ENCODE measurements at places on chromosomes 5 and 9. TPM values are rescaled to one million over a fixed set of nuclear protein-coding genes. Genes with fewer than 3 reads are reported as not detected.

EMB gene
- 70.2 TPM for total RNA-seq

EDIL3 gene
- total RNA-seq: not detected

GABRG2 gene
- not detected for total RNA-seq

OTP gene
- not detected for total RNA-seq

FGD3 gene
- 61.9 TPM for total RNA-seq

SYNPO gene
- 49.3 TPM for total RNA-seq

FREM1 gene
- total RNA-seq: not detected

SOHLH1 gene
- total RNA-seq: not detected

OR1Q1 gene
- not detected for total RNA-seq

STPG3 gene
- 0.37 TPM for total RNA-seq

KCNIP1 gene
- not detected for total RNA-seq

RLN2 gene
- 1.8 TPM for total RNA-seq

AFAP1L1 gene
- total RNA-seq: 0.44 TPM

- no peaks in the 10 kb centered on the region for H3K27me3 ChIP-seq
- DNase-seq: no peak
- no peaks in the 10 kb centered on the region for H3K36me3 ChIP-seq
- no peak overlapping the region for H3K4me3 ChIP-seq
- H3K27ac ChIP-seq: no peak overlapping the region
- no peaks in the 10 kb centered on the region for H3K4me1 ChIP-seq
These were observed 165.7 kb downstream of the PSAT1 start for GRCh38 chr9:78462611-78463010.

DNA sequence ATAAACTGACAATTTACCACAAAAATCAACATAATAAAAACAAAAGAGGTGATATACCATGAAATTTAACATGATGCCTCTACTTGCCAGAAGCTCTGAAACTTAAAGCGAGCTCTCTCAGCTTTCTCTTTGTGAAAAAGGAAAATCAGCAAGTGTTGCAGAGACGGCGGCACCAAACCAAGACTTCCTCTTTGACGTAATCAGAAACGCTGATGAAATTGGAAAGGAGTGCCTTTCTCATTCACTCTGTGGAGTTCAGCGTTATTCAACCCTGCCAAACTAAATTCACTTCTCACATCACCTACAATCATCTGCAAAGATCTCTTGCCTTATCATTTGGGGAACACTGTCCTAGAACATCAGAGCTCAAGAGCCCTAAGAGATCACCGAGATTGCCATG lies 32.2 kb downstream of the ANXA6 start:
- peak overlapping the region; percentile 79 for H3K4me3 ChIP-seq
- no peak for DNase-seq
- H3K27ac ChIP-seq: peak overlapping the region; percentile 95
- peaks cover 85% of the 10 kb centered on the region for H3K36me3 ChIP-seq
- H3K27me3 ChIP-seq: no peaks in the 10 kb centered on the region
- H3K4me1 ChIP-seq: peaks cover 84% of the 10 kb centered on the region

DNA sequence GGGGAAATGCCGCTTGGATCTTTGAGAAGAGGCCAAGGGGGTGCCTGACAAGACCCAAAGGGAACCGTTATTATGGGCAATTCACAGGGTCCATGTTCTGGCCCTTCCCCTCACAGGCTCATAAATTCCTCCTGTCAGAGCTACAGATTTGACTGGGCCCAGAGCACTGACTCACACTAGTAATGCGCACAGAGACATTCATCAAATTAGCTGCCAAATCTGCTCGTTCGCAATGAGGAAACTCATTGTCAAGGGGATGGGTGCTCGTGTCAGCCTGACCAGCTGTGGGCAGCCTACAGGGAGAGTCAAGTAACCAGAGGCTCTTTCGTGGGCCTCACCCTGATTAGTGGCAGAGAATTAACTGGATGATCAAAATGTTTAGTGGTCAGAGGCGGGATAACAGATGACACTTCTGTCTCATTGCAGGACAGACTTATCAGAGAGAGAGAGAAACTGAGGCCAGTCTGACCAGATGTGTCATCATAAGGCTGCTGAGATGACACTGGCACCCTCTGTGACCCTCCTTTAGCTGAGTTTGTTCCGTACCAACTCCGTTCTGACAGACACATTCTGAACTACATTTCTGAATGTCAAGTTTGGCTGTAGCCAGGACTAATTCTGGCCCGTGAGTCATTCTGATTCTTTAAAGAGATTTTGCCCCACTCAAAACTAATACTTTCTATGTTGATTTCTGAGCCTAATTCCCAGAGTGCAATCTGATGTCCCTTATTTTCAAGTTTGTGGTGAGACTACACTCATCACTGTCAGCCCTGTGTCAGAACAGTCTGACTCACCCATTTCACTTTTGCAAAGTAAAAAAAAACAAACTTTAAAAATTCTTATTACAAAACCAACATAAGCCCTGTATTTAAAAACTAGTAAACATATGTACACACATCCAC lies 377.1 kb downstream of the ACTL7B start:
- no peaks in the 10 kb centered on the region for H3K27me3 ChIP-seq
- no peak overlapping the region for H3K27ac ChIP-seq
- H3K36me3 ChIP-seq: no peaks in the 10 kb centered on the region
- no peaks in the 10 kb centered on the region for H3K4me1 ChIP-seq

DNA sequence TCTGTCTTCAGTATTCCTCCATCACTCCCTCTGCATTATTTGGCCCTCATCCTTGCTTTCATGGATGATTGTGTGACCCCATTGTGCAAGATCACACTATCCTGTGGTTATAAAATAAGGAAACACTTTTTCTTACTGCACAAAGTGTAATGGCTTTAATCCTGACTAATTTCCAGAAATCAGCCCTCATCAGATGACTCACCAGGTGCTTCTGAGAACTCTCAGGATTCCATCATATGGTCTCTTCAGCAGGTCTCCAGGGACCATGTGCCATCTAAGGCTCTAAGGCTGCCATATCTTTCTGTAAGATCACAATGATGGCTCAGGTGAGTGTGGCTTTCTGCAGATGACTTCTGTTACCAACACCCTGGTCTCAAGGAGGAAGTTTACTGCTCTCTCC lies 27.3 kb upstream of the FER start:
- no peak overlapping the region for H3K4me3 ChIP-seq
- H3K27me3 ChIP-seq: no peaks in the 10 kb centered on the region
- DNase-seq: no peak
- H3K27ac ChIP-seq: no peak overlapping the region
- H3K4me1 ChIP-seq: peaks cover 4% of the 10 kb centered on the region

DNA sequence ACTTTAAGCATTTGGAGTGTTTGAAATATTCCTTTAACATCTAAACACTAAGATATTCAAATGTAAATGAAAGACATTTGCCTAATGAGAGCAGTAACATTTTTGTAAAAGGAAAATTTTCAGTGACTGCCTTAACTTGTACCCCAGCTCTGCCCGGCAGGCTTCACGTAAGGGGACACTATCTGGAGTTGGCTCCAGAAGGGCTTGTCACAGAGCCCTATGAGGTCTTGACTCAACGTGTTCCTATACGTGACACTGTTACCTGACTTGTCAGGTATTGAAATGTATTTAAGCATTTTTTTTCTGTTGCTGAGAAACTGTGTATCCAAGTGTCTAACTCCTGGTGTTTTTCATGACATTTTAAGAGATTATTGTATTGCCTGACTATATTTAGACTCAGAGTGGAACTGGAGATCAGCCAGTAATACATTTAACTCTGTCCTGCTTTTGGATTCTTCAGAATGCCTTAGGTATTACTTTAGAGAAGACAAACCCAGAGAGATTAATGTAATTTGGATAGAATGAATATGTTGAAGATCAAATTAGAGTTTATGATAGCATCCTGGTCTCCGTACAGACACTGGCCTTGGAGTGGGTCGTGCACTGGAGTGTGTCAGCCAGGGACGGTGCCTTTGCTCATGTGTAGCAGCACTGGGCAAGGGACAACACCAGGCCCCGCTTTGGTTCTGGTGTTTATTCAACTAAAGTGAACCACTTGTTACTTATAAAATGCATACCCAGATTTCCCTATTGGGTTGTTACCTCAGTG lies 34.6 kb upstream of the PHF2 start:
- no peaks in the 10 kb centered on the region for H3K4me1 ChIP-seq
- H3K27me3 ChIP-seq: no peaks in the 10 kb centered on the region
- no peak overlapping the region for H3K4me3 ChIP-seq
- peaks cover 75% of the 10 kb centered on the region for H3K36me3 ChIP-seq
- H3K27ac ChIP-seq: no peak overlapping the region
- DNase-seq: no peak

GRCh38 chr5:113153512-113154097 lies 177.0 kb downstream of the DCP2 start:
- no peak overlapping the region for H3K27ac ChIP-seq
- H3K36me3 ChIP-seq: no peaks in the 10 kb centered on the region
- H3K4me1 ChIP-seq: no peaks in the 10 kb centered on the region
- H3K4me3 ChIP-seq: no peak overlapping the region

GRCh38 chr5:40428126-40428525 lies 251.6 kb upstream of the PTGER4 start:
- peaks cover 17% of the 10 kb centered on the region for H3K4me1 ChIP-seq
- DNase-seq: no peak
- H3K27ac ChIP-seq: no peak overlapping the region
- no peaks in the 10 kb centered on the region for H3K36me3 ChIP-seq
- H3K4me3 ChIP-seq: no peak overlapping the region
- H3K27me3 ChIP-seq: no peaks in the 10 kb centered on the region

DNA sequence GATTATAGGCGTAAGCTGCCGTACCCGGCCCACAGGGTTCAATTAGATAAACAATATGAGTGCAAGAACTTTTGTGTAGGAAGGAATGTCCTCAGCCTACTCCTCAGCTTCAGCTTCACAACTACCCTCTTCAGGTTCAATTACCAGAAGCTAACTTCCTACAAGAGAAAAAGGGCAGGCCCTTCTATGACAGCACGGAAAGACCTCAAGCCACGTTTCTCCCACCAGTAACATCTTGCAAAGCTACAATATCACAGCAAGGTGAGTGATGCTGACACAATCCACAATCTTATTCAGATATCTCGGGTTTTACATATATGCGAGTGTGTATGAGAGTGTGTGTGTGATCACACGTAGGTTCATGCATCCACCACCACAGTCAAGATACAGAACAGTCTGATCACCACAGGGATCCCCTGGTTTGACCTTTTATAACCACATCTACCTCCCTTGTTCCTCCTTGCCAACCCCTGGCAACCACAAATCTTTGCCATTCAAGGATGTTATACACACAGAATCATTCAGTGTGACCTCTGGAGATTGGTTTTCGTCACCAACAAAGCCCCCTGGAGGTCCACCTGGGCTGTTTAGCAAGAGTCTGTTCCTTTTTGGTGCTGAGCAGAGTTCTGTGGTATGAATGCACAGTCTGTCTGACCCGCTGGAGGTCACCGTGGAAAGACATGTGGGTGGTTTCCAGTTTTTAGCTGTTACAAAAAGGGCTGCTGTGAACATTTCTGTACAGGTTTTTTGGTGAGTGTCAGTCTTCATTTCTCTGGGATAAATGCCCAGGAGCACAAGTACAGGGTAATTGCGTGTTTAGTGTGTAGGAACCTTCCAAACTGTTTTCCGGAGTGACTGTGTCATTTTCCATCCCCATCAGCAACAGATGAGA lies 38.2 kb downstream of the IPPK start:
- no peaks in the 10 kb centered on the region for H3K27me3 ChIP-seq
- no peak overlapping the region for H3K27ac ChIP-seq
- H3K4me1 ChIP-seq: peaks cover 2% of the 10 kb centered on the region
- no peak for DNase-seq

GRCh38 chr5:172004824-172005237 lies 1.6 kb downstream of the FBXW11 start:
- peak overlapping the region; percentile 84 for H3K27ac ChIP-seq
- H3K4me1 ChIP-seq: peaks cover 68% of the 10 kb centered on the region
- H3K4me3 ChIP-seq: peak overlapping the region; percentile 93

- no peaks in the 10 kb centered on the region for H3K36me3 ChIP-seq
- peaks cover 4% of the 10 kb centered on the region for H3K4me1 ChIP-seq
- no peak for DNase-seq
- H3K4me3 ChIP-seq: no peak overlapping the region
- H3K27ac ChIP-seq: no peak overlapping the region
These were observed 14.8 kb downstream of the ANXA1 start for GRCh38 chr9:73166468-73166867.

GRCh38 chr9:112905084-112905483 lies 14.4 kb upstream of the SLC46A2 start:
- H3K27me3 ChIP-seq: peaks cover 7% of the 10 kb centered on the region
- no peaks in the 10 kb centered on the region for H3K36me3 ChIP-seq
- H3K4me1 ChIP-seq: peaks cover 5% of the 10 kb centered on the region
- no peak overlapping the region for H3K27ac ChIP-seq

- H3K4me1 ChIP-seq: no peaks in the 10 kb centered on the region
- DNase-seq: no peak
- no peaks in the 10 kb centered on the region for H3K36me3 ChIP-seq
- H3K27me3 ChIP-seq: peaks cover 31% of the 10 kb centered on the region
These were observed 49.7 kb upstream of the PLEKHG4B start for GRCh38 chr5:42250-42649.

GRCh38 chr5:67799732-67800234 lies 415.8 kb upstream of the PIK3R1 start:
- no peak overlapping the region for H3K4me3 ChIP-seq
- DNase-seq: no peak
- no peak overlapping the region for H3K27ac ChIP-seq
- H3K27me3 ChIP-seq: peaks cover 2% of the 10 kb centered on the region
- no peaks in the 10 kb centered on the region for H3K36me3 ChIP-seq

- no peak overlapping the region for H3K4me3 ChIP-seq
- H3K4me1 ChIP-seq: peaks cover 55% of the 10 kb centered on the region
- peaks cover 4% of the 10 kb centered on the region for H3K36me3 ChIP-seq
These were observed 24.5 kb downstream of the AGTPBP1 start for GRCh38 chr9:85717220-85717619.

- no peak for DNase-seq
- H3K4me3 ChIP-seq: no peak overlapping the region
- H3K4me1 ChIP-seq: peaks cover 7% of the 10 kb centered on the region
- H3K27me3 ChIP-seq: no peaks in the 10 kb centered on the region
- H3K27ac ChIP-seq: no peak overlapping the region
These were observed 54.1 kb downstream of the MTAP start for GRCh38 chr9:21856301-21857094.

GRCh38 chr5:150000990-150001659 lies 586 bp downstream of the HMGXB3 start:
- peak overlapping the region; percentile 89 for H3K27ac ChIP-seq
- H3K4me1 ChIP-seq: peaks cover 28% of the 10 kb centered on the region
- H3K36me3 ChIP-seq: peaks cover 32% of the 10 kb centered on the region
- no peak for DNase-seq

GRCh38 chr9:129619787-129620668 lies 873 bp downstream of the C9orf50 start:
- H3K27me3 ChIP-seq: peaks cover 20% of the 10 kb centered on the region
- peaks cover 18% of the 10 kb centered on the region for H3K4me1 ChIP-seq
- H3K36me3 ChIP-seq: no peaks in the 10 kb centered on the region
- DNase-seq: no peak
